Prostate gland (tissue), 2 donors: ENCODE measurements at places on chromosomes 7 and 10. TPM values are rescaled to one million over a fixed set of nuclear protein-coding genes. Genes with fewer than 3 reads are reported as not detected.

DNA sequence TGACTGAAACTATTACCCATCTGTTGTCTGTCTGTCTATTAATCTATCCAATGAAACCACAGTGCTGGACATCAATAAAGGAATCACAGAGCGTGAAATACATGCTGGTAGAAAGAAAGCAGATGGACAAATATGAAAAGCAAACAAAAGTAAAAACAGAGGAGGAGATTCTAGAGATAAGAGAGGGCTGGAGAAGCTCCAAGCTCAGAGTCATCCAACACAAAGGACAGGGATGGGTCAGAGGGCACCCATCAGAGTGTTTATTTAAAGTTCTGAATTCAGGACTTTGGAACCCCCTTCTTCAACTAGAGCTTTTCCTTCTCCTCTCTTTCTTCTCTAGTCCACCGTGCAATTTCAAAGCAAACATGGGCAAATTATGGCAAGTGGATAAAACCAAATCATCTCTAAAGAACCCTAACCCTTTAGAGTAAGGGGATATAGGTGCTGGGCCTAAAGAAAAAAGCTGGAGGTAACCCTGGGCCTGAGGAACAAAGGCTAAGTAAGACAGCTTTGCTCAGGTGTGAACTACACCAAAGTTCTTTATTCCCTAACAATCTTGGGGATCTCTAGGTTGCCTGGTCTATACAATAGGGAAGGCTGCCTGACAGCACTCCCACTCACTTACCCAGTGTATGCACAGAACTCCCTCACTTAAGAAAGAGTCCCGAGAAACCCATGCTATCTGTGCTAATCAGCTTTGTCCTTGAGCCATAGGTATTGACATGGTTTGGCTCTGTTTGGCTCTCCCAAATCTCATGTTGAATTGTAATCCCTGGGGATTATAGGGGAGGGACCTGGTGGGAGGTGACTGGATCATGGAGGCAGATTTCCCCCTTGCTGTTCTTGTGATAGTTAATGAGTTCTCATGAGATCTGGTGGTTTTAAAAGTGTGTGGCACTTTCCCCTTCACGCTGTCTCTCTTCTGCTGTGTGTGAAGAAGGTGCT, 97.0 kb downstream of the BAMBI start:
- no peak for DNase-seq

The FEZF1 gene
- not detected for total RNA-seq

- DNase-seq, result no peak
These were observed 46.3 kb upstream of the ELFN1 start for GRCh38 chr7:1623810-1624209.

DNA sequence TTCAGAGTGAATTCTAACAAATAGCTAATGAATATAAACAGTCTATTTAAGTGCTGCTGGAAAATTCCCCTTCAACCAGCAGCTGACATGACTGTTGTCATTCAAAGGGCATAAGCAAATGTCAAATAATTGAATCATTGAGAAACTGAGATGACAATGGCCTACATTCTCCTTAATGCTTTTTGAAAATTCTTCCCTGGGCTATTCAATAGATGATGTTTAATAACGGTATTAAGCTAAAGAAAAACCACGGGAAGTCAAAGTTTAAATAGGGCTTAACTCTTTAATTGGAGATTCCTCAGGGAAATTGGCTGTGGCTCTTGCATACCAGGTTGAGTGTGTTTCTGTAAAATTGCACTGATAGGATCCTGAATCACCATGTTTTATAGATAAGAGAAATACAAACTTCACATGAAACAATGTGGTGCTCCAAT, 77.0 kb downstream of the ARL4A start:
- no peak for DNase-seq

DNA sequence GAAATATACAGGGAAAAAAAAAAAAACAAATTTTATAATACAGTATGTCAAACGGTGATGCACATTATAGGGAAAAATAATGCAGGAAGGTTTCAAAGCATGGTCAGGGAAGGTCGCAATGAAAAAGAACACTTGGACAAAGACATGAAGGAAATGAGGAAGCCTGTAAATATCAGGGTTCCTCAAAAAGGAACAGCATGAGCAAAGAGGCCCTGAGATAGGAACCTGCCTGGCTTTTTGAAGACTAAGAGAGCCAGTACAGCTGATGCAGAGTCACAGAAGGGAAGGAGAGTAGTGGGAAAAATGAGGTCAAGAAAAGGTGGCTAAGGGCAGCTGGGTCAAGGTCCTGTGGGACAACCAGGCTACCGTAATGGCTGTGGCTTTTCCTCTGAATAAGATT, 1.9 kb downstream of the VPS41 start:
- DNase-seq, result no peak

GRCh38 chr7:27665531-27665930, 2.8 kb upstream of the HIBADH start:
- DNase-seq, result no peak

DNA sequence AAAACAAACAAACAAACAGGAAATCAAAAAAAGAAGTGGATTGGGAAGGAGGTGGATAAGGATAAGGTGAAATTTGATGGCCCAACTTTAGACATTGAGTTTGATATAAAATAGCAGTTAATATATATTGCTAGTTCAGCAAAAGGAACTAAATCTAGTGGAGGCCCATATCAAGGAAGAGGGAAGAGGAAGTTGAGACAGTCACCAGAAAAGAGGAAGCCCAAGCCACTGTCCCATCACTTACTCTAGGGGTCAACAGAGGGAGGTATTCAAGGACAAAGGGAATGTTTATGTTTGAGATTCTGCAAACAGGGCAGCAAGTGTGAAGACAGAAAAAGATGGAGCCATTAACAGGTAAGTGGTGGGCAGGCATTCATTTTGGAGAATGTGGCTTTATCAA, 3.7 kb downstream of the LAMTOR4 start:
- no peak for DNase-seq

DNA sequence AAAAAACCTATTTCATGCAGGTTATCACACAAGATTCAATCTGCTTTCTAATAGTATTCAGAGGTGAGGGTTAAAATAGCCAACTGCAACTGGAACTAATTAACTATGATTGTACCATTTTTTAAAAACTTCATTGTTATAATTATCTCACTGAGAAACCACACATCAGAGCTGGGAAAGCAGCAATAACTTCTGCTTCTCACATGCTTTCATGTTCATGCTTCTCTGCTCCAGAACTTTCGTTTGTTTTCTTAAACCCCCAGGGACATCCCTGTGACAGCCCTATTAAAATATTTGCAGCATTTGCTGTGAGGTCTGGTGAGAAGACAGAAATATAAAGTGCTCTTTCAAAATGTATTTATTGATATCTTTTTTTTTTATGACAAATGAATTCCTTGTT, 389.0 kb upstream of the SORCS1 start:
- DNase-seq, result no peak

The HSPA12A gene
- 19.4 TPM for total RNA-seq

DNA sequence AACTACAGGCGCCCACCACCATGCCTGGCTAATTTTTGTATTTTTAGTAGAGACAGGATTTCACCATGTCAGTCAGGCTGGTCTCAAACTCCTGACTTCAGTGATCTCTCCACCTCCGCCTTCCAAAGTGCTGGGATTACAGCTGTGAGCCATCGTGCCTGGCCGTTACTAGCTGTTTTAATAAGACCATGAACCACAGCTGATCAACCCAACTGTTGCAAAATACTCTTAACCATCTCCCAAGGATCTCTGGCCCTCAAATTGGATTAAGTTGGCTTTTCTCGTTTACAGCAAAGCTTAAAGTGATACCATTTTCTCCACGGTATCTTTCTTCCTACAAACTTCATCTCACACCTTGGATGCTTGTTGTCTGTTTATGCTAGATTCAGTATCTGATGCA, 18.3 kb downstream of the ZFAND2A start:
- no peak for DNase-seq

GRCh38 chr10:91909117-91909677, at the start of gene FGFBP3:
Gene FGFBP3, minus strand, starts transcription at chr10:91909486. Its CDS starts 517 bp downstream, at chr10:91908969.
- DNase-seq, result no peak

The AQP1 gene
- 117 TPM for total RNA-seq

DNA sequence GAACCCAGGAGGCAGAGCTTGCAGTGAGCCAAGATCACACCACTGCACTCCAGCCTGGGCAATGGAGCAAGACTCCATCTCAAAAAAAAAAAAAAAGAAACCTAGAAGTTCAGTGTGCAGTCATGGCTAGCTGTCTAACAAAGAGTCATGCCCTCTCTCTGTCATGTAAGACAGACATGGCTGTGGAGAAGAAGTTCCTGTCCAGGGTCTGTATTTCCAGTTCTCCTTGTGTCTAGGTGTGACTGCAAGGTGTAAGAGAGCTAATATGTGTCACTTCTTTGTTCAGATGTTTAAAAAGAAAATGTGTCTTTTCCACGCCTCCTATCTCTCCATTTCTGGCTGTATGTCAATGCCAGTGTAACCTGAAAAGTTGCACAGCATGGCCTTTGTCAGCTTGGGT, 139.5 kb downstream of the NRCAM start:
- DNase-seq, result no peak

DNA sequence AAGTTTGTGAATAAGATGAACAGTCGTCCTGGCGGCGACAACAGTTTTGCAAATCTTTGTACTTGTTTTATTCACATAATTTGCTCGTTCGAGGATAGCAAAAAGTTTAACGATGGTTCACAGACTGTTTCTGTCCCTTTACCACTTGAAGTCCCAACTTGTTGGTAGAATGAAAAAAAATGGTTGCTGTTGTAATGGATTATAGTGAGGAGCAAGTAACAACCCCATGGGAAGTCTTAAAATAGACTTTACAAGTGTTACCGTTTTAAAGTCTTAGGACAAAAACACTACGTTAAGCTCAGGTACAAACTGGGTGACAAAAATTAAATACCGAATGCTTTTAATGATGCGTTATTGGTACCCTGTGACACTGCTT, 589 bp downstream of the LSM8 start:
- DNase-seq, result no peak

DNA sequence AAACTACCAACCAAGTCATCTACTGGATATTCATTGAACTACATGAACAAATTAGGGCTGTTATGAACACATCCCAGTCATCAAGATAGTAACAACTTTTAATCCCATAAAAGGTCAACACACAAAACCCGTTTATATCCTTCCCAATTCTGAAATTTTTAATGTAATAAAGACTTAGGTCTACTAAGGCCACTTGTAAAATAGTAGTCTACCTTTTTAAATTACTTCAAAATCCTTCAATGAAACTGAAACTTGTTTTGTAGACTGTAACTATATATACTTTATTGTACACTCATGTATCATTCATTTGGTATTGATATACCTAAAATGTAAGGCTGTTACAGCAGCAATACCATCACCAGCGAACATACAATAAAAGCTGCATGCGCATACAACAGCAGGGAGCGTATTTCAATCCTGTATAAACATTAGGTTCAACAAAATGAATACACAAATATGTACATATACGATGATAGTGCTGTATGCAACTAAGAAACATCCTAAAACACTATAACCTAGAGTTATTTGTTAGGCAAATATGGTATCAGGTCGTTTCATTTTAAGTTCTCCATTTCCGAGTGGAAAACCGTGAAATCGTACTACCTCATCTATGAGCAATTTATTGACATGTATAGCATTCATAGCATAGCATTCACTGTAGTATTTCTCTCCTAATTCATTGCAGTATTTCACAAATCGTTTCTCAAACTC, 973 bp downstream of the ATAD1 start:
- DNase-seq, result no peak

DNA sequence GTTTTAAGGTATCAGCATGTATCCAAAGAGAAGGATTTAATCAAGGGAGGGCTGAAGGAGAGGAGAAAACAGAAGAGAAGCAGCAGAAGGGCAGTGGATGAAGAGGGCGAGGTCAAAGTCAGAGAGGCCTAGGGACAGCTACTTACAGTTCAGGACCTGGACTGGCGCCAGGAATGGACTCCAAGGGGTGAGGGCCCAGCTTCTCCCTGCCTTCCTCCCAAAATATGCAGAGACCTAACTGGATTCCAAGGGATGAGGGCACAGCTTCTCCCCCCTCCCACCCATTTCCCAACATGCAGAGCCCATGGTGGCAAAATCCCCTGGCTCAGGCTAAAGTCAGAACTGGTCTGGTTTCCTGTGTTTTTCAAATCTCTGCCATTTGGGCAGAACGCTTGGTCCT, 3.4 kb upstream of the TCF7L2 start:
- DNase-seq, result peak; percentile 26

GRCh38 chr10:44198780-44199097, 186.2 kb downstream of the CXCL12 start:
- no peak for DNase-seq

The ZNF786 gene
- total RNA-seq, result 12.8 TPM

DNA sequence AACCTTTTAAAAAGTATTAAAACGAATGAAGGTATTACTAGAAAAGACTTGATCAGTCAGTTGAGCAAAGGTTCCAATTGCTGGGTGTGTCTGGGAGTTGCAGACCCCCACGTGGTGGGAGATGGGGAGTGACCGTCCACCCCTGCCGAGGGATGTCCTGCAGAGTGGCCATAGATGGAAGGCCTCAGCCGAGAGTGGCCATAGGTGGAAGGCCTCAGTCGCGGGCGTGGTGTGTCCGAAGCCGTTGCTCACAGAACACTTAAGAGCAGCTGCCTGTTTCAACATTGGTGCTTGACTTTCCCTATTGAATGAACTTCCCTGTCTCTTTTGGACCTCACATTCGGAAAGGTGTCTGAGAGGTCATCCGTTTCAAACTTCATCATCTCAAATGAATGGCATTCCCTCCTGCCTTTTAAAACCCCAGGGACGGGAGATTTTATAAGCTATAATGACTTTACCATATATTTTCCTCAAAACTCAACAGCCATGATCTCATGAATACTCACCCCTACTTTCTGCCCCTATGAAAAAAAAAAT, 69.4 kb downstream of the CAMK1D start:
- DNase-seq, result no peak
